ENCODE measurements at places on chromosomes 16 and 17. TPM values are rescaled to one million over a fixed set of nuclear protein-coding genes. Genes with fewer than 3 reads are reported as not detected.

SLC16A6 gene
- 720 TPM for total RNA-seq

APOBR gene
- not detected for total RNA-seq

OSGIN1 gene
- total RNA-seq: 32.7 TPM

CRYM gene
- total RNA-seq: 0.31 TPM

USP32 gene
- total RNA-seq: 192 TPM

ZNF48 gene
- total RNA-seq: 5.7 TPM

RNF167 gene
- 41.1 TPM for total RNA-seq

RAB11FIP4 gene
- total RNA-seq: 23.6 TPM

BCL6B gene
- not detected for total RNA-seq

LPO gene
- not detected for total RNA-seq

CARD14 gene
- 4.4 TPM for total RNA-seq

ZP2 gene
- total RNA-seq: not detected

KCNG4 gene
- 0.15 TPM for total RNA-seq

PPP1R27 gene
- total RNA-seq: not detected

RAMP2 gene
- 0.36 TPM for total RNA-seq

WIPF2 gene
- 8.4 TPM for total RNA-seq

KRTAP4-6 gene
- total RNA-seq: not detected

USH1G gene
- total RNA-seq: not detected

CLEC18A gene
- total RNA-seq: 0.69 TPM

KIF2B gene
- not detected for total RNA-seq

KRT36 gene
- total RNA-seq: not detected

TMEM132E gene
- not detected for total RNA-seq

KCNAB3 gene
- total RNA-seq: 0.31 TPM

GCGR gene
- not detected for total RNA-seq

NME4 gene
- 155 TPM for total RNA-seq

MAP2K6 gene
- total RNA-seq: 3.4 TPM

OR1A1 gene
- not detected for total RNA-seq

NACA2 gene
- total RNA-seq: not detected

C17orf67 gene
- 0.69 TPM for total RNA-seq

CDRT15 gene
- total RNA-seq: not detected

VPS35 gene
- total RNA-seq: 164 TPM

DNAH3 gene
- not detected for total RNA-seq

GPR139 gene
- not detected for total RNA-seq

ADAM11 gene
- 1.00 TPM for total RNA-seq

KRT33B gene
- total RNA-seq: not detected

TPSD1 gene
- total RNA-seq: not detected

IRX5 gene
- total RNA-seq: 5.7 TPM

SPATA32 gene
- total RNA-seq: not detected

SCN4A gene
- total RNA-seq: not detected

ADAD2 gene
- total RNA-seq: not detected

MYH11 gene
- not detected for total RNA-seq

HSD17B2 gene
- not detected for total RNA-seq

ARHGAP44 gene
- total RNA-seq: under 0.01 TPM

CNOT1 gene
- 168 TPM for total RNA-seq

QPRT gene
- total RNA-seq: 137 TPM

CCL17 gene
- 0.73 TPM for total RNA-seq

NOD2 gene
- total RNA-seq: 1.00 TPM

TP53TG3F gene
- total RNA-seq: under 0.01 TPM

CD19 gene
- 0.34 TPM for total RNA-seq

ABCA9 gene
- total RNA-seq: 0.62 TPM

ARL2BP gene
- total RNA-seq: 72.6 TPM

HOXB7 gene
- 8.9 TPM for total RNA-seq

KRTAP9-4 gene
- not detected for total RNA-seq

HOXB5 gene
- total RNA-seq: not detected

NLRC3 gene
- under 0.01 TPM for total RNA-seq

GPR142 gene
- total RNA-seq: not detected

TBC1D3H gene
- total RNA-seq: not detected

TMEM106A gene
- total RNA-seq: 6.3 TPM

SMIM36 gene
- total RNA-seq: not detected

Data from melanocyte of skin (primary cell).